ENCODE measurements at places on chromosomes 4 and X.

DNA sequence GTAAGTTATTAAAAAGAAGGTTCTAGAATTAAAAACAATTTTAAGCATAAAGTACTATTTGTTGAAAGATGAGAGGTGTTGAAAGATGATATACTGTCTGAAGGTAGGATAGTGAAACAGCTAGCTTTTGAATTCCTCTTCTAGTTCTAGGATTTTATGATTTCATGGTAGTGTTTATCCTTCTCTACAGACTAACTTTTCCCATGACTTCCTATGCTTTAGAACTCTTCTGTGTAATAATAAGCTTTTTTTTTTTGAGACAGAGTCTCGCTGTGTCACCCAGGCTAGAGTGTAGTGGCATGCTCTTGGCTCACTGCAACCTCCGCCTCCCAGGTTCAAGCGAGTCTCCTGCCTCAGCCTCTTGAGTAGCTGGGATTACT lies 96.0 kb upstream of the NUDT6 start:
- no peak for DNase-seq

DNA sequence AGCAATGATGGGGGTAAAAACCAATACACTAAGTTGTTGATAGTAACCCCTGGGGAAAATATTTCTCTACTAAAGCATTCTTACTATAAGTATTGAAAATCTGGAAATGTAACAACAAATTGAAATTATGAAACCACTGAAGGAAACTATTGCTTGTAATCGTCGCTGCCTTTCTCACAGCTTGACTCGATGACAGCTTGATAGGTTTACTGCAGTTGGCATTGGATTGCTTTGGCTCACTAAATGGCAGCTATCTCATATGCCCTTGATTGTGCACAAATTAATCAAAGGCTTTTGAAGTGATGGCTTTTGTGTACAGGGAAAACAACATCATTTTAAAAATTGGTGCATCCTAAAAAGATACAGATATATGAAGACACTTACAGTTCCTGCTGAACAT lies 419.6 kb upstream of the TENM3 start:
- DNase-seq = no peak

DNA sequence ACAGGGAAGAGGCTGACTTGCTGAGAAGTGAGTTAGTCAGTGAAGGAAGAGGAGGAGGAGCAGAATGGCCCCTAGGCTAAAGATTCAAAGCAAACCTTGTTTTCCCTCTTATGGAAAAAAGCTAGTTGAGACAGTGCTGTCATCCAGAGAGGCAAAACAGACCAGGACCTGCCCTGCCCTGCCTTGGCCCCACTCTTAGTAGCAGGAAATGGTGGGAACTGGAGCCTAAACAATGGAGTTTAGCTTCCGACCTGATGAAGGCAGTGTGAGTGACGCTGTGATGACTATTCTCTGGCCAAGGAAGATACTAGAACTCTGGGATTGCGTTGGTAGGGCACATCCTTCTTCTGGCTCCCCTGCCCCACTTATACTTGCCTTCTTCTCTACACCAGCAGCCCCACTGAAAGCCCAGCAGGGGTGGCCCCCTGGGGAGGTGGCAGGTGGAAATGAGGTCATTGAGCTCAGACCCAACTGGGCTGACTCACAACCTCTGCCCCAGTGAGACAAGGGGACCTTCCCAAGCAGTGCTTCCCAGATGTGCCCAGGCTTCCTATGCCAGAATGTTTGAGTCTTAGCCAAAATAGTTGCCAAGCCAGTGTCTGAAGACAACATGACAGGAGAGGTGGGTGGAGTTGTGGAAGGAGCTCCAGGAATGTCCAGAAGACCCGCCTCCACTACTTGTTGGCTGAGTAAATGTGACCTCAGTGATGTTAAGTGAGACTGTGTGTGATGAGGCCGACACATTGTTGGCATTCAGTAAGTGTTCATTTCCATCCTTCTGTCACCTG lies 38.8 kb downstream of the MSN start:
- DNase-seq = no peak

DNA sequence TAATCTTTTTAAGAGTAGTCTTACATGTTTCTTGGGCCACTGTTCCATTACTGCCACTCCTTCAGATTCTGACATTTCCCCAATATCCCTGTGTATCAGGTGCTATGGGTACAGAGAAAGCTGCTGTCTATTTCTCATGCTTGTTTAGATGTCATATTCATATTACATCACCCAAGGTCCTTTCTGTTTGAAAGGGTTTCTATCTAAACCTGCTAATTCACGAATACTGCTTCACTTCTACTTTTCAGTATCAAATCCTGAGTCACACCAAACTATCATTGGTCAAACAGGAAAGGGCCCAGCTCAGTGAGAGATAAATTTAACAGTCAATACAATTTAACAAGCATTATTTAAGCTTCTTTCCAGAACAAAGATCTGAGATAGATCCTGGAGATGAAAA lies 241.4 kb downstream of the UGT8 start:
- DNase-seq = no peak

DNA sequence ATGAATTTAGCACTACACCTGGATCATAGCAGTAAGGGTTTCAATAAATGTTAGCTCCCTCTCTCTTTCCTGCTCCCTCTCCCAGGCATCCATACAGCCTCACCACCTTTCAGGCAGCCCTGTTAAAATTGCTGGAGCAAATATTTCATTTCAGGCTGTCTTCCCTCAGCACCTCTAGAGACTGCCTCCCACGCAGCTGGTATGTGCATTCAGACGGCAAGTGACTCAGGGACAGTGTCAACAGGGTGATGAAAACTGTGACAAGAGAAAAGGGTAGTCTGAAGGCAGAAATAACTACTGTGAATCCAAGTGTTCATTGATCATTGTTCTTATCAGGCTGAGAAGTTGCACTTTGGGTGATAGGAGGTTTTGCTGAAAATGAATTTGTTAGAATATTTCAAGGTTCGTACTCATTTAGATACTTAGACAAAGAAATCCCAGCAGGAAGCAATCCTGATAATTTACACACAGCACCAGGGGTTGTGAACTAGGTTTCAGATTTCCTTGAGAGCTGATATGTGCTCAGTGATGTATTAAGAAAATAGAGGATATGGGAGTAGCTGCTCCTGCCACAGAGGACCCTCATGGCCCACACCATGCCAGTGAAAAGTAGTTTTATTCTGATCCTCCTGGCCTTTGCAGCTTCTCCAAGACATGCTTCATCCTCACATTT lies 424.2 kb downstream of the FGF13 start:
- DNase-seq = no peak

DNA sequence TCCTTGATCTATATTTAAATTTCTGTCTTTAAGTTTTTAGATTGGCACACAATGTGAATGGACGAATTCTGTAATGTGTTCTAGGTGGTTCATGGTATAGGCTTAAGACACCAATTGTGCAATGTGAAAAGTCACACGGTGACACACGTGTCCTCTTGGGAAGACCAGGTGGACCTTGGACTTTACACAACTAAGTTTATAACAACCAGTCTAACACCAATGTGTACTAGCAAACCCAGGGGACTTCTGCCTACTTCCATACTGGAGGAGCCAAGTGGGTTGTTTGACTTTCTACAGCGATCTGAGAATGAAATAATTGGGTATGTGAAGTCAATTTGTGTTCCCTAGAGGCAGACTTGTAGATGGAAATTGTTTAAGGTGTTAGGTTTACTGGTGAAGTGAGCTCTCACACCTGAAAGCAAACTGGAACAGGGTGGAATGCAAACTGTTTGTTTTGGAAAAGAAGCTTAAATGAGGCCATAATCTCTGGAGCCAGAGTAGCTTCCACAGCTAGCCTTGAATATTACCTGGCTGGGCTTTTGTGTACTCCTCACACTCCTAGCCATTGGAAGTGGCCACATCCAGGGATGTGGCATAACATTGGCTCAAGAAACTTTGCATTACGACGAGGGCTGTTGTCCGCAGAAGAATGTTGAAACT lies 45.9 kb upstream of the WDR1 start:
- DNase-seq = no peak

DNA sequence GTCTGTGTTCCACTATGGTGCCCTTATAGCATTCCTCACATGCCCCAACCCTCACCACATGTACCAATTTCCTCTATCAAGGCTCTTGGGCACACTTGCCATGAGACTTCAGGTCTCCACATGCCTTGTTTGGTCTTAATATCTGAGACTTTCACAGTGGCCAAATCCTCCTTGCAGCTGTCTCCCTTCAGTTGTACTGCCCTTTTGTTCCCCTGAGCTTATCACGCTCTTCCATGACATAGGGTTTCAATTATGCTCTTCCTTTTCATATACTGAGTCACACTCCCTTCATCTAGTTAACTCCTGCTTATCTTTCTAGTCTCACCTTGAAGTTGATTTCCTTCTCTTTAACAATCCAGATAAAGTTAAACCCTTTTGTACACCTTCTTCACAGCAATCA lies 212.9 kb downstream of the PDHA2 start:
- DNase-seq = no peak

DNA sequence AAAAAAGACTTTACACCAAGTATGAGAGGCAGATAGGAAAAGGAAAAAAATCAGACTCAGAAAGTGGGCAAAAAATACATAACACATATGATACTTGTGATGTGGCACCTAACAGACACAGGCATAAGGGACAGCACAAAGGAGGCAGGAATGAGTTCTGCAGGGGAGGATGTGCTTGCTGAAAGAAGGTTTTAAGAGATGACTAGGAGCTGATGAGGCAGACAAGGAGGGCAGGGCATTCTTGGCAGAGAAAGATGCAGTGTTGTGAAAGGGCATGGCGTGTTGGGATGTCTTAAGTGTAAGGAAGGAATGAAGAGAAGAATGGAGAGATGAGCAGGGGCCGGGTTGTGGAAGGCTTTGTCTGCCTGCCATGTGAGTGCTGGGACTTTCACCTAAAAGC lies 49.7 kb upstream of the TMEM154 start:
- DNase-seq = no peak

GRCh38 chr4:28007693-28008092 lies 1147.1 kb downstream of the STIM2 start:
- no peak for DNase-seq

DNA sequence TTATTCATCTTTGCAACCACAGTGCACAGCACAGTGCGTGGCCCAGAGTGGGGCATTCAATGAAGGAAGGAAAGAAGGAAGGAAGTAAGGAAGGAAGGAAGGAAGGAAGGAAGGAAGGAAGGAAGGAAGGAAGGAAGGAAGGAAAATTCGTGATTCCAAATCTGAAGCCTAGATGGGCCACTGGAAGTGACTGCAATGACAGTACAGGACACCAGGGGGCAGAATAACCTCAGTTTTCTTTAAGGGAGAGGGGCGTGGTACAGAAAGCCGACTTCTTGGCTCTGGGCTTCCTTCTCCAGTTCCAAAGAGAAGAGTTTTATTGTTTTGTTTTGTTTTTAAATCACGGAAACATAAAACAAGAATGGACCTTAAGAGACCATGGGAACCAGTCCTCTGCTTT lies 47.8 kb downstream of the APLN start:
- peak; percentile 82 for DNase-seq

DNA sequence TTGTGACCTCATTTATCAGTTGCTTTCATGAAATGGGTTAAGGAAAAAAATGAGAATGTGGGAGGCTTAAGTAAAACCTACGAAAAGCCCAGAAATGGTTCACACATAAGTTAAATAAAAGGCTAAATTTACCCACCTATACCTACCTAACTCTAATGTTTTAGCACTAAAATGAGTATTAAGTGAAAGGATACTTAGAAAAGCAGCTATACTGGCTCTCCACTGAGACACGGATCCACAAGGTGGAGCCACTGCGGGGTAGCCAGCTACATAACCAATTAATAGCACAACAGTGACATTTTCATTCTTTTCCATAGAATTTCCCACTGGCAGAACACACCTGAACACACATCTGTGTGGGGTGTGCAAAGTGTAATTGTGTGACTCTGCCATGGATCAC lies 101.9 kb downstream of the MAML3 start:
- peak; percentile 18 for DNase-seq

GRCh38 chr4:1793496-1793840 lies 375 bp downstream of the FGFR3 start:
- peak; percentile 69 for DNase-seq

DNA sequence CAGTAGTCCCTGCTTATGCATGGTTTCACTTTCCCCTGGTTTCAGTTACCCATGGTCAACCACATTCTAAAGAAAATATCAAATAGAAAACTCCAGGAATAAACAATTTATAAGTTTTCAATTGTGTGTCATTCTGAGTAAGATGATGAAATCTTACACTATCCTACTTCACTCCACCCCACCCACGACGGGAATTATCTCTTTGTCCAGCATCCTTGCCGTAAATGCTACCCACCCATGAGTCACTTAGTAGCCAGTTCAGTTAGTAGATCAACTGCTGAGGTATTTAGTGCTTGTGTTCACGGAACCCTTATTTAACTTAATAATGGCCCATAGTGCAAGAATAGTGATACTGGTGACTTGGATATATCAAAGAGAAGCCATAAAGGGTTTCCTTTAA lies 91.4 kb downstream of the KLHL13 start:
- no peak for DNase-seq

GRCh38 chr4:84582302-84582987 lies 482 bp upstream of the CDS1 start:
- peak; percentile 94 for DNase-seq

GRCh38 chr4:139227729-139228404 lies 50.8 kb upstream of the ELF2 start:
- DNase-seq = peak; percentile 16

DNA sequence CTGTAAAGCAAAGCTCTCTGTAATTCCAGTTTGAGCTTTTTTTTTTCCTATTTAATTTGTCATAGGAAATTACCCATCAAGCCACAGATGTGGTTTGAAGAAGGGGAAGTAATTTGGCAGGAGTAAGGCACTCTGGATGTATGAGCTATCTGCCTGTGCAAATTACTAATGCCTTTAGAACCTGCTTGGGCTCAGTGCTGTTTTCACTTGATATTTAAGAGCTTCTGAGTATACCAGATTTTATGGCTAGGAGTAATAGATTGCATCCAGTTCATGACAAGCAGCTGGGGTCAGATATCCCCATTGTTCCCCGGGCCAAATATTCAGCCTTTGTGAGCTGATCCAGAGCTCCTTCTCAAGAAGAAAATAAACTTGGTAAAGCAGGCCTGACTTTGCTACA lies 89.1 kb downstream of the DCAF8L2 start:
- no peak for DNase-seq

DNA sequence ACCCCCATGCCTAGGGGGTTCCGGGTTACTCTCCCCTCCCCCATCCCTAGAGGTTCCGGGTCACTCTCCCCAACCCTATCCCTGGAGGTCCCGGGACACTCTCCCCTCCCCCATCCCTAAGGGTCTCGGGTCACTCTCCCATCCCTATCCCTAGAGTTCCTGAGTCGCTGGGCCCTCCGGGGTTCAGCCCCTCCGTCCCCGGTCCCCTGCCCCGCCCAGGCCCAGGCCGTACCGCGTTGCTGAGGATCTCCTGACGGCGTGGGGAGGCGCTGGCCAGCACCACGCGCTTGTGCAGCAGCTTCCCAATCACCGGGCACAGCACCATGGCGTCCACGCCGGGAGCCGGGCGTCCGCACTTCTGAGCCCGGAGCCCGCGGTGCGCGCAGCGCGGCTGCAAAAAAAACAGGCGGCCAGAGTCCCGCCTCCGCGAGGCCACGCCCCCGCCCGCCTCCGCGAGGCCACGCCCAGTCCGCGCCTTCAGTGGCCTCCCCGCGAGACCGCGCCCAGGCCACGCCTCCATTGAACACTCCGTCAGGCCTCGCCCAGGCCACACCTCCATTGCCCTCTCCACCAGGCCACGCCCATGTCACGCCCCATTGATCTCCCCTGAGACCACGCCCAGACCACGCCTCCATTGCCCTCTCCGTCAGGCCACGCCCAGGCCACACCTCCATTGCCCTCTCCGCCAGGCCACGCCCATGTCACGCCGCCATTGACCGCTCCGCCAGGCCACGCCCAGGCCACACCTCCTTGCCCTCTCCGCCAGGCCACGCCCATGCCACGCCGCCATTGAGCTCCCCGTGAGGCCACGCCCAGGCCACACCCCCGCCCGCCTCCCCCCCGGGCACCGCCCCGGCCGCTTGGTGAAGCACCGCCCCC lies at the start of gene ASMTL:
ASMTL (minus strand) TSS at position 394 of the 879 bp plus-strand sequence; CDS start at position 325, 69 bp downstream.
- DNase-seq = peak; percentile 99

- DNase-seq = no peak
Observed at GRCh38 chr4:181820553-181820952, 422.6 kb upstream of the TENM3 start.

Measured in HEK293T (cell line).